ENCODE measurements at places on chromosomes 6 and 20.

DNA sequence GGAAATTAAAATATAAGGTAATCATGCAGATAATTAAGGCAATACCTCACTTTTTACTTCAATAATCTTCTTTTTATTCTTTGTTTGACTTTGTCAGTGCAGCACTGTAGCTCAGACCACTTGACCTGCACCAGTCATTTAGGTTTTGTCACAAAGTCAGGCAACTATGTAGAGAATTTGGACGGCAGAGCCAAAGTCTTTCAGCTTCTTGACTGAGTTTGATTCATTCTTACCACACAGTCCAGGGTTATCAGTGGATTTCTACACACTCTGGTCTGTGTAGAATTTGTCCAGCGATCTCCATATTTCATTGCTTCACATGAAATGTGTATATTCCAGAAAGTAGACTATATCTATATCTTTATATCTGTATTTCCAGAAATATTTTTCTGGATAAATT is 107.3 kb downstream of the TFAP2B start:
- no peak for DNase-seq

DNA sequence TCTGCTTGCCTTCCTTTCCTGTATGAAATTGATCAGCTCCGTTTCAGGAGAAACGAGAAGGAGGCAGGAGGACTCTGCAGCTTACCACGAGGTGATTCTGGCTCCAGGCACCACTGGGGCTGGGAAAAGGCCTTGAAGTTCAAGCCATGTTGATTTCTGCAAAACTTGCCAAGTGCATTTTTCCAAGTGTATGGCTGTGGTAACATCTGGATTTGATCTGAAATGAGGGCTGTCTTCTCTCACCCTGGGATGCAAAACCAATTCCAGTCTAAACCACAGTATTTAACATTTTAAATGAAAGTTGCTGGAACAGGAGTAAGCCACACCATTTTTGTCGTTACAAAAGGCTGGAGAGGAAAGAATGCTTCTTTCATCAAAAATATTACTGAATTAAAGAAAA is 36.1 kb upstream of the FAM210B start:
- DNase-seq: no peak

GRCh38 chr6:127737768-127738167 is 160.8 kb downstream of the C6orf58 start:
- no peak for DNase-seq

DNA sequence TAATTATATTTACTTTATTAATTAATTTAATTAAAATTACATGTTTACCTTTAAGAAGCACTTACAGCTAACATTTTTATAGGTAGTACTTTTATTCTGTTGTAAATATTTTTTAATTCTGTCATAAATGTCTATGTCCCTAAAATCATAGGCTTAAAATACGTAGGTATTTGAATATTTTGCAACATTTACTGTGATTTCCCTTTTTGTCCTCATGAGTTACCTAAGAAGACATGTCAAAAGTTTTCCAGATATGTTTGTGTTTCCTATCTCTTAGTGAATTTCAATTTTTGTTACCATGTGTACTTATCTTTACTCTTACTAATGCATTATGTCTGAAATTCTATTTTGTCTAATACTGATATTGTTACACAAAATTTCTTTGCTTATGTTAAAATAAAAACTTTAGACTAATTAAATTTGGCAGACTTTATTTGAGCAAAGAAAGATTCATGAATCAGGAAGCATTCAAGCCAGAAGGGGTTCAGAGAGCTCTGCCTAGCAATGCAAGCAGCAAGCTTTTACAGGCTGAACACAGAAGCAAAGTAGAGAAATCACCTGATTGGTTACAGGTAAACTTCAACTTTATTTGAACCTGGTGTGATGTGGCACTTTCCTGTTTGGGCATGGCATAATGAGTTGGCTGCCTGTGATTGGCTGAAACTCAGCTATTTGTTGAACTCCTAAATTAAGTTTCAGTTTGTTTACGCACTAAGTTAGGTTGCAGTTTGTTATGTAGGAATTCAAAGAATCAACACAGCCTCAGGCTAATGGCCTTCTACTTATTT is 123.2 kb upstream of the TMEM170B start:
- DNase-seq: no peak
